ENCODE measurements at places on chromosomes 11 and 22. TPM values are rescaled to one million over a fixed set of nuclear protein-coding genes. Genes with fewer than 3 reads are reported as not detected.

- no peak for DNase-seq
Observed at GRCh38 chr11:93907901-93908300, 57.5 kb upstream of the VSTM5 start.

GRCh38 chr11:19366992-19367709 lies 126.4 kb upstream of the E2F8 start:
- no peak for DNase-seq

- DNase-seq, result peak; percentile 96
Observed at GRCh38 chr22:42688241-42689211, 32.1 kb downstream of the A4GALT start.

Gene OR52R1
- total RNA-seq, result not detected

Measured in psoas muscle (tissue), 8 donors.